ENCODE measurements at places on chromosomes 2 and 18.

DNA sequence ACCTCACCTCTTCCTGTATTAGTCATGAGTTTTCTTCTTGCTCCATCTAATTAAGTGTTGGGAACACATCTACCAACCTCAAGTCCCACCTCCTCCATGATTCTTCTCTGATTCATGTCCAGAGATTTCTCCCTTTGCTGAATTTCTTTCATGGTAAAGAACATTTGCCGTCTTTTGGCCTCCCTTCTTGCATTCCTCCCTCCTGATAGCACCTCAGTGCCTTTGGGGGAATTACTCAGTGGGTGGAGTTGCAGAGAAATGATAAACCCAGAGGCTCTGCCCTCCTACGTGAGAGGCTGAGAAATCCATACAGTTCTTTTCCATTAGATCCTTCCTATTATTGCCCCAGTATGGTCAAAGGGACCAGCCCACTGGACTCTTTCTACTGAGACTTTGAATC lies 651.9 kb downstream of the SLC4A3 start:
- DNase-seq = peak; percentile 86

- DNase-seq = no peak
These were observed 1186.3 kb upstream of the CELF4 start for GRCh38 chr18:38751898-38752297.

DNA sequence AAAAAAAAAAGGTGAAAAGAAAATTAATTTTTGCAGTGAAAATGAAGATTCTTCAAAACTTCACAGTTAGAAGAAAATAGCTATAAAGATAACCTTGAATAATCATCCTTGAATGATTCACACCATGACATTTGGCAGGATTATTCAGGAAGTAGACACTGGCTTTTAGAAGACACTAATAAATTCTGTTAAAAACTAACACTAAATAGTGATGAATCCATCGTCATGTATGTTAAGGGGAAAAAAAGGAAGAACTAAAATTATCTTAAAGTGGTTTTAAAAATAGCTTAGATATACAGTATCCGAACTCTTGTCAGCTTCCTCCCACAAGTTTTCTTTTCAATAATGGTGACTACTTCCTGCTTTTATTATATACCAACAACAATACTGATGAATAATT lies 10.2 kb downstream of the USP37 start:
- no peak for DNase-seq

DNA sequence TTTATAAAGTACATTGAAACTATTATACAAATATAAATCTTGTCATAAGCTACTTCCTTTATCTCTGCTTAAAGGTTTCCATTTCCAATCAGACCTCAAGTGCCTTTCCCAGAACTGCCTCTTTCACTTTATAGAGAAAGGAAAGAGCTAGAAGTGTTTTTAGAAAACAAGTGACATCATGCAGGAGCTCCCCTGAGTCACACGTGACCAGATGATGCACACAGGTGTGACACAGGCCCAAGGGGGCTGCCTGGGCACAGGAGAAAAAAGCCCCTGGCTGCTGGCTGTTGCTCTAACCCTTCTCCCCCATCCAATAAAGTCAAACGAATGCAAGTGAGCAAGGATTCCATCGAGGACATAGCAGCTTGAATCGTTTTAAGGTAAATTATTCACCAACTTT lies 21.4 kb upstream of the SH3BP4 start:
- no peak for DNase-seq

DNA sequence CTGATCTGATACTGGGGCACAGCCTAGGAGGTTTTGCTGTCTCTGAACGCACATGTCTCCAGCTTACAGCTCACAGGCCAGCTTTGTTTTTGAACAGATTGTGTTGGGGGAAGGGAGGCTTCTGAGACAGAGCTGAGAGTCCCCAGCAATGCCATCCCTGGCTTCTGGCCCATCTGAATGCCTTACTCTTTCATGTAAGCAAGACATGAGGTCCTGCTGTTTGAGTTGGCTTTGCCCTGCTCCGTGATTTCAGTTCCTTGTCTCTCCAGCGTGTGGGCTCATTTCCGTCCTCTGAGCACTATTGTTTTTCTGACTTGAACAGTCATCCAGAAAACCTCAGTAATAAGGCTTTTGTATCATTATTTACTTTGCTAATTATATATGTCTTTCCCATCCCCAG lies 194.9 kb upstream of the TNP1 start:
- DNase-seq = no peak

DNA sequence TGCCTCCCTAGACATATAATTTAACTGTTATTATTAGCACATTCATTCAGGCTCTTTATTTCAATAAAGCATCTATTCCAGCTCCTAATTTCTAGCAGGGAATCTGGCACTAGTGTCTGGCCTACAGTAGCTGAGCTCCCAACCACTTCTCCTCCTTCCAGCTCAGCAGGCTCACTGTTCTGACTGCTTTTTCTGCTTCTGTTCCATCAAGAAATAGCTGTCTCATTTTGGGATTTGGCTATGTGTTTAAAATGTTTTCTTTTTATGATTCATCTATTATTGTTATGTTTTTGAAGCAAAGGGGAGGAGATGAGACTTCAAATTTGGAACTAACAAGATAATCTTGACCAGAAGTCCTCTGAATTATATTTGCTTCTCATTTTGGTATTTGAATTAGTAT lies 172.7 kb upstream of the SMAD7 start:
- no peak for DNase-seq

Measured in AG04449 (cell line).